Hematopoietic multipotent progenitor cell treated with erythropoietin and hydrocortisone succinate and interleukin-3 and kit ligand, for 8 days (in vitro differentiated cells): ENCODE measurements at places on chromosomes 1 and 21.
A peak's percentile ranks its signal among the peaks of the same experiment; 100 is the strongest.

GRCh38 chr1:37811027-37811655 lies 3.1 kb upstream of the YRDC start:
- peak; percentile 86 for DNase-seq

DNA sequence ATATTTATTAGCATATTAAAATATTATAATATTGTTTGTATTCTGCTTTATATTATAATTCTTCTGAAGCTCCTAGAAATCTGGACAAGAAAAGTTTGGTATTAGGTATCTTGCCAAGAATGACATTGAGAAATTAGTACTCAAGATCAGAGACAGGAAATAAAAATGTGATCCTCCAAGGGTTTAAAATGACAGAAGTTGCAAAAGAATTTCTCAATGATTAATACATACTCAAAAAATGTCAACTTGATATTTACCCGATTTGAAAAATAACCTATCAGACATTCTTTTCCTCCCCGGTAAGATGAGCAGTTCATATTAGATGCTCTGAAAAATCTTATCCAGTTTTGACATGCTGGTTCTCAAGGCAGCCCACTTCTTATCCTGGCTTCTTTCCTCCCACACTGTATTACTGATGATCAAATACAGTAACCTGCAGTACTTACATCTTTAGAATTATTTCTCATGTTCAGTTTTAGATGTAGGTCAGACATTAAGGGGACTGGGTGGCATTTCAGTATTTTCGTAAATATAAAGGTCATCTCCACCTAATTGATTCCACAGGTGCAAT lies 55.3 kb downstream of the CACHD1 start:
- no peak for DNase-seq

GRCh38 chr1:102099916-102100315 lies 103.2 kb upstream of the OLFM3 start:
- no peak for DNase-seq

GRCh38 chr1:31739346-31739745 lies 24.8 kb downstream of the ADGRB2 start:
- DNase-seq, result peak; percentile 13

DNA sequence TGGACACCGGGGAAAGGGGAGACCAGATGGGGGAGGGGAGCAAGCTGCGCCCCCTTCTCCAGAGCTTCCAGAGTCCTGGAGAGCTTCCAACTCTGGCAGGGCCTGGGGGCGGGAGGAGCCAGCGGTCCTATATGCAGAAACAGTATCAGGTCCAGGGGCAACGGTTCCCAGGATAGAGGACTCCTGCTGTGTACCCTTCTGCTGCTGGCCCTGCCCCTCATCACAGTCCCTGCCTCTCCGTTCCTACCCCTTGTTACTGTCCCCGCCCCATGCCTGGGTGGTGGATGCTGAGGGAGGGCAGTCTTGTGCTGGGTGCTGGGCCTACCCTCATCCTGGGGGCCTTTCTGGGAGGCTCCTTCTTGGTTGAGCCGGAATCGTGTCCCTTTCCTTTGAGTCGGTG lies 19.2 kb upstream of the PEX10 start:
- no peak for DNase-seq

DNA sequence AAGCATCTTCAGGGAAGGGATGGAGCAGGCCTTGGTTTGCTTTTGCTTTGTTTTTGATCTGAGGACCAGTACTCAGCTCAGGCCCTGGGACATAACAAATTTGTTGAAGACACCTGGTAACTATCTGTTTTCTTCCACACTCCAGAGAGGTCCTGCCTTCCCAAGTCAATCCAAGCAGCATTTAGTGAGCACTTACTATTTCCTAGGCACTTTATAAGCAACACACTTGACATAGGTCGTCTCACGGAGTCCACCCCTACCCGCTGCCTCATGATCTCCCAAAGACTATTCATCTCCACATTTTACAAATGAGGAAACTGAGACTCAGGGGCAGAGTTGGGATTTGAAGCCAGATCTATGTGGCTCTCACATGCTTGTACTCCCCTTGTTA lies 14.4 kb upstream of the EPHA2 start:
- no peak for DNase-seq

DNA sequence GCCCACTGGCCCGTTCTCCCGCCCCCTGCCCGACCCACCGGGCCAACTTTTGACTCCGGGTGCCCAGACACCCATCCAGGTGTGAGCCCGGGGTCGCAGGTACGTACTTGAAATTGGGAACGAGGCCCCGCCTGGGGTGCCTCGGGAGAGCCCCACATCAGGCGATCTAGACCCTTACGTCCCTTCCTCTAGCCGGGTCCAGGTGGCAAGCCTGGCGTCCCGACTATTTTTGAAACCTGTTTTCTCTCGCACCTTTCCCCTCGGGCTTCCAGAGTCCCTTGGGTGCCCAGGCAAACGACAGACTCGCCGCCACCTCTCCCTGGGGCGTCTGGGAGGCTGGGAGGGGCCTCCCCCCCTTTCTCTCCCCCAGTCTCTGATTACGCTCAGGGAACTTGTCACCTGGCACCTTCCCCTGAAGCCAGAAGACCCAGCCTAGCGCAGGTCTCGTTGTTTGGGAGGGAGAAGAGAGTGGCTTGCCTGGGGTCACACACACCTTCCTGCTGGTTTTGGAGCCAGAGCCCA lies 898 bp downstream of the LDLRAP1 start:
- DNase-seq, result no peak

GRCh38 chr1:168824418-168825065 lies 95.5 kb upstream of the DPT start:
- no peak for DNase-seq

DNA sequence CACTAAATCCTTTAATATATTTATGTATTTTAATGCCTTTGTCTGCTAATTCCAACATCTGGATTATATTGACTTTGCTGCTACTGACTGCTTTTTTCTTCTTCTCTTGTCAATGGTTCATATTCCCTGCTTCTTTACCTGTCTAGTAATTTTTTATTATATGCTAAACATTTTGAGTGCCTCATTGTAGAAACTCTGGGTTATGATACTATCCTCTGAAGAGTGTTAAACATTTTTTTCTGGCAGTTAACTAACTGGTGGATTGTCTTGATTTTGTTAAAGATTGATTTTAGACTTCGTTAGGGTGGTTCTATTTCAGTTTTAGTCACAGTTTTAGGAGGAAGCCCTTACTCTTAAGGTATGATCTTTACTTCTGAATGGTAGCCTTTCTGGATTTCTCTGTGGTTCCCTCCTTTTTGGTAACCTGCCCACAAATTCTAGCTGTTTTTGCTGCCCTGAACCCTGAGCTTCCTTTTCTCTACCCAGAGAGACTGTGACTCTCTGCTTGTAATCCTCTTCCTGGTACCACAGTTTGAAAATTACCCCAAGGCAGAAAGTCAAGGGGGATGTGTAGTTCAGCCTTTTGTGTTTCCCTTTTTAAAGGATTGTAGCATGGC lies 81.9 kb downstream of the DHRS3 start:
- no peak for DNase-seq

DNA sequence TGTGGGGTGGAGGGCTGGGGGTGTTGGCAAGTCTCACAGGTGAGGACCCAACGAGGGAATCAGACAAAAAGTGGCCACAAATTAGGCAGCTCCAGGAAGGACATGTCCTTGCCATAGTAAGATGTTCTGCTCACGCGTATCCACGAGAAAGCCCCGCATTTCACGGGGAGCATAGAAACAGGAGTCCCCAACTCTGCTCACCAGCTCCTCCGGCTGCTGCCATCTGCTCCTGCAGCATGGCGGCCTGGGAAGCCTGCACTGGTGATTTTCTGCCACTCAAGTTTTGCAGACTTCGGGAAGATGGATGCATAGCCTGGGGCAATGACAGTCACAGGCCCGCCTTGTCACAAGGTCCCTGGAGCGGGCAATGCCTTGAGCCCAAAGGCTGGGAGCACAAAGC lies 9.3 kb downstream of the TCP10L start:
- no peak for DNase-seq

DNA sequence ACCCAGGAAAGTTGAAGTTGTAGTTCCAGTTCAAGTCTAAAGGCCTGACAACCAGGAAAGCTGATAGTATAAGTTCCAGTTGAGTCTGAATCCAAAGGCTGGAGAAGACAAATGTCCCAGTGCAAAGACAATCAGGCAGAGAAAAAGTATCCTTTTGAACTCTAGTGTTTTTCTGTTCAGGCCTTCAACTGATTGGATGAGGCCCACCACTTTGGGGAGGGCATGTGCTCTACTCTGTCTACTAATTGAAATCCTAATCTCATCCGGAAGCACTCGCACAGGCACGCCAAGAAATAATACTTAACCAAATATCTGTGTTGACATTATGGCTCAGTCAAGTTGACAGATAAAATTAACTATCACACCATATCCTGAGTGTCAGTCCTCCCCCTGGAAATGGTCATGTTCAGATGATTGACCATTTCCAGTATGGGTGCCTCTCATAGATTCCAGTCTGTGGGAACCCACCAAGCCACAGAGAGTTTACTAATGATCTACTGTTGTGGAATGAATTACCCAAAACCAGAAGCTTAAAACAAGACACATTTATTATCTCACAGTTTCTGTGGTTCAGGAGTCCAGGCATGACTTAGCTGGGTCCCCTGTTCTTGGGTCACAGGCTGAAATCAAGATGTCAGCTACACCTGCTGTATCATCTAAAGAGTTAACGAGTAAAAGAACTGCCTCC lies 296.3 kb upstream of the ZP4 start:
- no peak for DNase-seq

DNA sequence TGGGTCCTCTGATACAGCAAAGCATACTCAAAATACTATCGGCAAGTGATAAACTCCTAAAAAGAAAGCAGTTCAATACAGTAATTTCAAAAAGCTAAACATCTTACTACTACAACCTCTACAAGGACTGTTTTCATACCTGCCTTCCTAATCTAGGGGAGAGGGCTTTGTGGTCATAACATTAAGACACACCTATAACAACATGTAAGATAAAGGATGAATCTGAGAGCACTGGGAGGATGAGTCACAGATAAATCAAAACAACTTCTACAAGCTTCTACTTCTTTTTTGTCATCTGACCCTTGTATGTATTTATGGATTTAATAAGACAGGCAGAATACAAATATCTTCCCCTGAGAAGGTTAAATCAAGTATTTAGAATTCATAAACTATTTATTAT lies 40.0 kb downstream of the LTN1 start:
- no peak for DNase-seq

- peak; percentile 5 for DNase-seq
Measured at GRCh38 chr21:44267655-44268142, 6.0 kb upstream of the DNMT3L start.

GRCh38 chr1:201401700-201402099 lies 2.6 kb upstream of the LAD1 start:
- DNase-seq, result no peak

GRCh38 chr21:28959367-28960099 lies 33.1 kb downstream of the LTN1 start:
- no peak for DNase-seq

DNA sequence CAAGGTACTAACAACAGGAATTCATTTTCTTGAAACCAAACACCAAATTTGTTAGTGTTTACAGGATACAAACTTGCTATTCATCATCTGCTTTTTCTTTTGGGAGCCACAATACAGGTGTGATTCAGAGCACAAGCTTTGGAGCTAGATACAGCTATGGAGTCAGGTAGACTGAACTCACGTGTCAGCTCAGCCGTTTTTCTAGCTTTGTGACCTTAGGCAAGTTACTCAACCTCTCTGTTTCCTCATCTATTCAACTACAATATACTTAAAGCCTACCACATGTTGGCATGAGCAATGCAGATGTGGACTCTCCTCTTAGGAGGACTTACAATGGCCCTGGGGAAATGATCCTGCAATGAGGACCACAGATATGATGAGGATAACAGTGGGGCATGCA lies 6.3 kb downstream of the HTR1D start:
- DNase-seq, result no peak

GRCh38 chr21:16563795-16564194 lies 834.0 kb downstream of the USP25 start:
- no peak for DNase-seq

DNA sequence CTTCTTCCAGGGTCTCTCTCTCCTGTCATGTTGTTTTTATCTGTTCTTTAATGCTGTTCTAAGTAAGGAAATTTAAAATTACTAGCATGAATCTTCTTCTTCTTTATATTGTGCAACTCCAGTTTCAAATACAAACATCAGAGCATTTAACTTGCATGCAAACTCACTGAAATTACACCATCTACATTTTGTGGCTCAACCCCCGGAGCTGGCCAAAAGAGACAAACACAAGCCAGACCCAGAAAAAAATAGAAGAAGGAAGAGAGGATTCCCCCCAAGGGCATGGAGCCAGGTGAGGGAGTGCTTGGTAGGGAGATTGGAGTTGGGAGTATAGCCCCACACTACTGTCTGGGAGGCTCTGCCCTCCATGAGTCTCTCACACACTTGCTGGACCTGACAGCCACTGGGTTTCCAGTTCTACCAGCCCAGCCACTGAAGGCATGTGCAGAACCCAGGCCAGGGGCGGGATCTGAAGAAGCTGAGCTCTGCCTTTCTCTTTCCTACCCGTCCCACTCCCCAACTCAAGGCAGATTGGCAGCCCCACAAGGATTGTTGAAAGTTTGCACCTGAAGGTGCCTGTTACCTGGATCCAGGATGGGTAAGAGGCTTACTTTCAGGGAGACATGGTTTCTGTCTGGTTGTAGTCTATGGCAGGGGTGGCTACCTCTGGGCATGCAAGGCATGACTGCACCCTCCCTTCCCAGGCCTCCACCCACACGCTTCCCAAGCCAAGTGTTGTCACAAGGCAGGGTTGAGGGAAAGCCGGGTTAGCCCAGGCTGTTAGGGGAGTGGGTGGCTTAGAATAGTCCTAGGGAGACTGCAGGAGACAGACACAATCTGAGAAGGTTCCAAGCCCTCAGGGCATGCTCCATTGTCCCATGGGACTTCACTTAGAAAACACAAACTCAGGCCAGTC lies 297.2 kb downstream of the TGFB2 start:
- DNase-seq, result no peak

DNA sequence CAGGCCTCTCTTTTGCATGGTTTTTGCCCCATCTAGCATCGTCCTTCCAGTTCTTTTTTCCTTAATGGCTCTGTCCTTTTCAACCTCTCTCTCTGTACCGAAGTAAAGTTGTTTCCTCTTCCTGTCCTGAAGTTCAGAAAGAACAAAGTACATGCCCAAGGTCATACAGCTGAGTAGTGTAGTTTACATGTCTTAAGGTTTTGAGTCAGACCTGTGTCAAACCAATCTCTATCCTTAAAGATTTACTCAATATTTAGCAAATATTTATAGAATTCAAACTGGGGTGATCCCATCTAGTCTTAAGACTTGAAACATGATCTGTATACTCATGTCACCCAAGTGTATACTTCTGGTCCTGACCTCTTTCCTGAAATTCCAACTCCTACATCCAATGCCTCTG lies 118.7 kb upstream of the SGIP1 start:
- no peak for DNase-seq

- DNase-seq, result no peak
Measured at GRCh38 chr1:108027389-108027788, 62.4 kb upstream of the VAV3 start.

DNA sequence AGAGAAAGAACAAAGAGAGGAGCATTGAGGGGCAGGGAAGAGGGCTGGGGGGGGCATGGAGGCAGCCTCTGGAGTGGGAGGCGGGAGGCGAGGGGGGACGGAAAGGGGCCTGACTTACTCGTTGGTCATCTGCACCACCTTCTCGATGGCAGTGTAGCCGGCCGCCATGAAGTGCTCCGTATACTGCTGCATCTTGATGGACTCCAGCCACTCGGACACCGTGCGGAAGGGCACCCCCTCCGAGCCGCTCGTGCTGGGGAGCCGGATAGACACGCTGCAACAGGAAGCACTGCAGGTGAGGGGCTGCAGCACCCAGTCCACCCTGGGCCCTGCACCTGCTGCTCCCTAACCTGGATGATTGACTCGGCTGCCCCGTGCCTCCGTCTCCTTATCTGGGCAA lies 26.6 kb downstream of the EPHA2 start:
- DNase-seq, result no peak

GRCh38 chr1:184503221-184503749 lies 116.5 kb downstream of the C1orf21 start:
- DNase-seq, result no peak
